ENCODE measurements at places on chromosomes 3 and 15.

GRCh38 chr3:73493543-73494308 lies 131.0 kb downstream of the PDZRN3 start:
- H3K4me1 ChIP-seq: no peaks in the 10 kb centered on the region
- DNase-seq: no peak
- no peak overlapping the region for H3K4me3 ChIP-seq
- no peak overlapping the region for H3K27ac ChIP-seq
- no peaks in the 10 kb centered on the region for H3K36me3 ChIP-seq

GRCh38 chr3:146813496-146813895 lies 208.3 kb upstream of the PLSCR5 start:
- no peak overlapping the region for H3K4me3 ChIP-seq
- no peak overlapping the region for H3K27ac ChIP-seq
- H3K36me3 ChIP-seq: no peaks in the 10 kb centered on the region

GRCh38 chr3:52198643-52199608 lies 966 bp downstream of the ALAS1 start:
- peaks cover 45% of the 10 kb centered on the region for H3K36me3 ChIP-seq
- H3K4me3 ChIP-seq: peak overlapping the region; percentile 100
- H3K27me3 ChIP-seq: no peaks in the 10 kb centered on the region
- DNase-seq: peak; percentile 58

- H3K4me1 ChIP-seq: no peaks in the 10 kb centered on the region
- no peak for DNase-seq
- H3K36me3 ChIP-seq: no peaks in the 10 kb centered on the region
- no peak overlapping the region for H3K4me3 ChIP-seq
Measured at GRCh38 chr3:145898487-145898886, 262.5 kb downstream of the PLOD2 start.

DNA sequence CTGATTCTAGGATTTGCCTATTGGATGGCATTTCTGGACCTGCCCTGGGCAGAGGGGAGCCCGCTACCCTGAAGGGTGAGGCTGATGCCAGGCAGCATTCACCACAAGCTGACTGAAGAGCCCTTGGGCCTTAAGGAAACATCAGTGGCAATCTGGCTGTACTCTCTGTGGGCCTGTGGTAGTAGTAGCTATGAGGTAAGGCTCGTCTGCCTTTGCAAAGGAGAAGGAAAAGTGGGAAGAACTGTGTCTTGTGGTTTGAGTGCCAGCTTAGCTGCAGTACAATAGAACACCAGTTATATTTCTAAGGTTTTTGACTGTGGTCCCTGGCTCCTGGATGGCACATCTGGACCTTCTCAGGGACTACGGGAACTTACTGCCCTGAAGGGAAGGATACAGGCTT lies 51.5 kb downstream of the SPTSSB start:
- no peak for DNase-seq
- no peak overlapping the region for H3K27ac ChIP-seq
- H3K36me3 ChIP-seq: no peaks in the 10 kb centered on the region
- peaks cover 64% of the 10 kb centered on the region for H3K27me3 ChIP-seq
- H3K4me3 ChIP-seq: no peak overlapping the region

- H3K27ac ChIP-seq: no peak overlapping the region
- no peaks in the 10 kb centered on the region for H3K4me1 ChIP-seq
- H3K4me3 ChIP-seq: no peak overlapping the region
- H3K27me3 ChIP-seq: peaks cover 4% of the 10 kb centered on the region
- no peak for DNase-seq
Measured at GRCh38 chr3:23720885-23721284, 84.9 kb upstream of the UBE2E1 start.

DNA sequence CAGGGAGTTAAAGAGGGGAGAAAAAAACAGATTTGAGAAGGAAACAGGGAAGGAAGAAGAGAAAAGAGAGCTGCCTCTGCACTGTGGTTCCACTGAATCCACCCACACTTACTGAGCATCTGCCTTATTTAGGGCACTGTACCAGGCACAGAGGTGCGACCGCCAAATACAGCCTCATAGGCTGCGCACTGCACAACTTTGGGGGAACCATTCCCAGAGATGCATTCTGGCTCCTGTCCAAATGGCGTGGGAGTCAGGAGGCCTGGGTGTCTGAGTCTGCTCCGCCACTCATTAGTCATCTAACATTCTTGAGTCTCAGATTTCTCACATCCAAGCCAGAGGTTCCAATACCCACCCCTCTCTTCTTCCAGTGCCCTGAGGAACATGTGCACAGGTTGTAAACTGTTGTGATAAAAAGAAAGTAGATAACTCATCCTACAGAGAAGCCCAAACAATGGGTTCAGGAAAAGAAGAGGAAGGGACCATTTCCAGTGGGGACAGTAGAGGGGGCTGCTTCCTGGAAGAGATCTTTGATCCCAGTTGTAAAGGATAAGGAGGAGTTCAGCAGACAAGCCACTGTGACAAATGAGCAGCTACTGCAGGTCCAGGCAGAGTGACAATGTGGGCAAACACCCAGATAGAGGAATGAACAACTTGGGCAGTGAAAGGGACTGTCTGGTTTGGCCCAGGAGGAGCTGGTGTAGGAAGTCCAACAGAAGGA lies 254.6 kb downstream of the UACA start:
- peak overlapping the region; percentile 79 for H3K27ac ChIP-seq
- peaks cover 64% of the 10 kb centered on the region for H3K4me1 ChIP-seq
- peaks cover 6% of the 10 kb centered on the region for H3K27me3 ChIP-seq

DNA sequence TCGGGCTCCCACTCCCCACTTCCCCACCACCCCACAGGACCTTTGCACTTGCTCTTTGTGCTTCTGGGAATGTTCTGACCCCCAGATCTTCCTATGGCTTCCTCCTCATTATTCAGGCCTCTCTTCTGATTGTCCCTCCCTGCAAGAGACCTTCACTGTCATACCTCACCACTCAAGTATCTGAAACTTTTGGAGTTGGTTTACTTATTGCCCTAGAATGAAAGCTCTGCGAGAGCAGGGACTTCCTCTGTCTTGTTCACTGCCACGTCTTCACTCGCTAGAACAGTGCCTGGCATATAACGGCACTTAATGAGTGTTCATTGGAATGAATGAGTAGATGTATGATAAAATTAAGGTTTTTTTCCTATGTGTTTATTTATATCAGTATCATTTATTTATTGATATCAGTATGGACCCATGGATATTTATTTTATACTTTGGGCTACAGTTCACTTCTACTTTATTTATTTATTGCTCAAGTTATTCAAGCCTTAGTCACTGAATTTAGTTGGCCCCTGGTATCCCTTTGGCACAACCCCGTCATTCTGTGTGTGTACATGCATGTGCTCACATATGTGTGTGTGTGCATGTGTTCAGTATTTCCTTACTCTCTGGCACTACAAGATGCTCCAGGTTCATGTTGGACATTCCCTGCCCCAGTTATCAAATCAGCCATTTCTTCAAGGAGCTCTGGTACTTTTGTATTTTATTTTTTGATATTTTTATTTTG lies 197.6 kb downstream of the THSD4 start:
- H3K36me3 ChIP-seq: no peaks in the 10 kb centered on the region
- H3K27ac ChIP-seq: no peak overlapping the region
- H3K27me3 ChIP-seq: peaks cover 2% of the 10 kb centered on the region
- H3K4me1 ChIP-seq: no peaks in the 10 kb centered on the region
- no peak overlapping the region for H3K4me3 ChIP-seq

- H3K4me3 ChIP-seq: no peak overlapping the region
- H3K27ac ChIP-seq: no peak overlapping the region
- no peaks in the 10 kb centered on the region for H3K36me3 ChIP-seq
- H3K4me1 ChIP-seq: no peaks in the 10 kb centered on the region
- H3K27me3 ChIP-seq: no peaks in the 10 kb centered on the region
Measured at GRCh38 chr3:193190146-193190786, 50.8 kb upstream of the PLAAT1 start.

- DNase-seq: peak; percentile 70
- H3K4me1 ChIP-seq: peaks cover 51% of the 10 kb centered on the region
- peak overlapping the region; percentile 78 for H3K4me3 ChIP-seq
- peaks cover 6% of the 10 kb centered on the region for H3K36me3 ChIP-seq
- peaks cover 68% of the 10 kb centered on the region for H3K27me3 ChIP-seq
Measured at GRCh38 chr3:194133661-194134230, 2.2 kb upstream of the HES1 start.

DNA sequence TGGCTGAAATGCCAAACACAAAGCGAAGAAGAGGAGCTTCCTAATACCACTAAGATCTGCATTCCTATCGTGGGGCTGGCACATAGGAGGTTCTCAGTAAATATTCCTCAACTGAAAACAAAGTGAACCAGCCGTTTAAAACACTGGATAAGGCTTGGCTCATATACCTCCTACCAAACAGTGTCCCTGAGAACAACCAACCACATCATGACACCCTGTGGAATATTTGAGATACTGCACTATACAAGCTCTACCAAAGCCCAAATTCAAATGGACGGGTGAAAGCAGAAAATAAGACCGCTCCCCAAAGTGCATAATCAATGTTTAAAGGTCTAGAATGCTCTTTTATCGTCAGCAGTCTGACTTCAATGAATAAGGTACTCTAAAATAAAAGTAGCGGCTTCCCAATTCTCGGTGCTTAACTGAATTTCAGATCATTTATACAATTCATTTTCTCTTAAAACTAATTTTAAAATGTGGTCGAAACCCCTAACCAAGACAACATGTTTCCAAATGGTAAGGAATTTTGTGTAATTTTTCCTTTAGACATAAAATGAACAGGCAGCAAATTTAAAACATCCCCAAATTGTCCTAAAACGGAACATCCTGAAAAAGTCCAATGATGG lies 425.8 kb downstream of the ERC2 start:
- no peak overlapping the region for H3K27ac ChIP-seq
- DNase-seq: no peak
- no peaks in the 10 kb centered on the region for H3K36me3 ChIP-seq

- peak overlapping the region; percentile 88 for H3K4me3 ChIP-seq
- H3K4me1 ChIP-seq: peaks cover 16% of the 10 kb centered on the region
- H3K27ac ChIP-seq: no peak overlapping the region
- peaks cover 70% of the 10 kb centered on the region for H3K27me3 ChIP-seq
- no peaks in the 10 kb centered on the region for H3K36me3 ChIP-seq
- no peak for DNase-seq
Measured at GRCh38 chr3:57163751-57164150, 1.4 kb downstream of the IL17RD start.

DNA sequence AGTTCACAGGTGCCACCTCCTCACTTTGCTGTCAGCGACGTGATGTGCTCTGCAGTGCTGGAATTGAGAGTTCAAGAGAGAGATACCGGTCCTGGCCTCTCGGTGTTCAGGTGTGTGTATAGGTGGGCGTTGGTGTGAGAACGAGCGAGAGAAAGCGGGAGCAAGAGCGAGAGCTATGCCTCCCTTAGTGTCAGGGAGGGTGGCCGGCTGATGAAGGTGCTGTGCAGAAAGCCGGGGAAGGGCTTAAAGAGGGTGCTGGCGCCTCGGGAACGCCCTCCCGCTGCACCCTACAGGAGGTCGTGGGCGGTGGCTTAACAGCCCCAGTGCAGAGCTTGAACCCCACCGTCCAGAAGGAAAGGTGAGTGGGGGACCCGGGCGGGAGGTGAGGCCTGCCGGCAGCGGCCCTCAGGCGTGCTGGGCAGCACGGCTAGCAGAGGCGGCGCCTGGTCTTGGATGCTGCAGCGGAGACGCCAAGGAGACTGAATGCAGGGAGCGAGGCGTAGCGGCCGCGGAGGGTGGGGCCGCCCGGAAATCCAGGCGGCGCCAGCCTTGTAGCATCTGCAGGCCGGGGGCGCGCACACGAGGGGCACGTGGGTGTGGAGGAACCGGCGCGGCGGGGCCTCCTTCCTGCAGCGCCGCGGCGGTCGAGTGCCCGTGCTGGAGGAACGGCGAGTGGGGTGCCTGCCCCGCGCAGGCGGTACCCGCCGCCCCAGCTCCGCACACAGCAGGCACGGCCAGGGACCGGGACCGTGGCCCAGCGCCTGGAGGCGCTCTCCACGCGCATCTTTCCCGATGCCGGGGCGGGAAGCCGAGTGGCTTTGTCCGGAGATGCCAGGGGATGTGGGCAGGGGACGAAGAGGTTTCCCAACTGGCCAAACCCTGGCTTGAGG lies 246.8 kb upstream of the TOPAZ1 start:
- H3K36me3 ChIP-seq: peaks cover 2% of the 10 kb centered on the region
- peaks cover 72% of the 10 kb centered on the region for H3K27me3 ChIP-seq
- peak; percentile 73 for DNase-seq
- H3K27ac ChIP-seq: peak overlapping the region; percentile 45
